ENCODE measurements at places on chromosomes 13 and 19. TPM values are rescaled to one million over a fixed set of nuclear protein-coding genes. Genes with fewer than 3 reads are reported as not detected.

The GNA15 gene
- total RNA-seq: 0.13 TPM

DNA sequence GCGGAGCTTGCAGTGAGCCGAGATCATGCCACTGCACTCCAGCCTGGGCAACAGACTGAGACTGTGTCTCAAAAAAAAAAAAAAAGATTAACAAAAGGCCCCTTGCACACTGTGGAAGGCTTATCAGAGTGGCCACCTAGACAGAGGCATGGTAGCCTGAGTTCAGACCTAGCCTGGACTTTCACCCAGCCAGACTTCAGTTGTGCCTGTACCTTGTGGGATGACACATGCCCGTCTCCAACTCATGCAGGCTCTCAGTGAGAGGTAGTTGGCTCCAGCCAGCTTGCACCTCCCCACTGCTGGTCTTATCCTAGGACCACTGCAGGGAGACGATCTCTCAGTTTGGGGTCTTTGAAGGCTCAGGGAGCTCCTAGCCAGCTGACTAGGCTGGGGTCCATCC is 52.2 kb downstream of the GATAD2A start:
- DNase-seq: no peak

GRCh38 chr13:111232191-111232590 is 88.3 kb upstream of the TEX29 start:
- DNase-seq: no peak

The IGLON5 gene
- not detected for total RNA-seq

DNA sequence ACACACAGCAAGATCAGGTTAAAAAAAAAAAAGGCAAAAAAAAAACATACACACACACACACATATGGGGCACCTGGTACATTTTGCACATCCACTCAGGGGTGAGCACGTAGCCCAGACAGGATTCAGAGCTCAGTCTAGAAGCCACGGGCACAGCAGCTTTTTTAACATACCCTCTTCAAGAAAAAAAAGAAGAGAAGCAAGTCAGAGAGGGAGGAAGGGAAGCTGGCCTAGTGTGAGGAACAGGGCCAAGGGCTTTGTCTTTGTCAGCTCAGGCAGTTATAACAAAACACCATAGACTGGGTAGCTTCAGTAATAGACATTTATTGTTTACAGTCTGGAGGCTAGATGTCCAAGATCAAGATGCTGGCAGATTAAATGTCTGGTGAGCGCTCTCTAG is 2.3 kb upstream of the TPM4 start:
- peak; percentile 32 for DNase-seq

- no peak for DNase-seq
Observed at GRCh38 chr13:103007427-103007762, 58.8 kb downstream of the SLC10A2 start.

The RDH8 gene
- total RNA-seq: not detected

DNA sequence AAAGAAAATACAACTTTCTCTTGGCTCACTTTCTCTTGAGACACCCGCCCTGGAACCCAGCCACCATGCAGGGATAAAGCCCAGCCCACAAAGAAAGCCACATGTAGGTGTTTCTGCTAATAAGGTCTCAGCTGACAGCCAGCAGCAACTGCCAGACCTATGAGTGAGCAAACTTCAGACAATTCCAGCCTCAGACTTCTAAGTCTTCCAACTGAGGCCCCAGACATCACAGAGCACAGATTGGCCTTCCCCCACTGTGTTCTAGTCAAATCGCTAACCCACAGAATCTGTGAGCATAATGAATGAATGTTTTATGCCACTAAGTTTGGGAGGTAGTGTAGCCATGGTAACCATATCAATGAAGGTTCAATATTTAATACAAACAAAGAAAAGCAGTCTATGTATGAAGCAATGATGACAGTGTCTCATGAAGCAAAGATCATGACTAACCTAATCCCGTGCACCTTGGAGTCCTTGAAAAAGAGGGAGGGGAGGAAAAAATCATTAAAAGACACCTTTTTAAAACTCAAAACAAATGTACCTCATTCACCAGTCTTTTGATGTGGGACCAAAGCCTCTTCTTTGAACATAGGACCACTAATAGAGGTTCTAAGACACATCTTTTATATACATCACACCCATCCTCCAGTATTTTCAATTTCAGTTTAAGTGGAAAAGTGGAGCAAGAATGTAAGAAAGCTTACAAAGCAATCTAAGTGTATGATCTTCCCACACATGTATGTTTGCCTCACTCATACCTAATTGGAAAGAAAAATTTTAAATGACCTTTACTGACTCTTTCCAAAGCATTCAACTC is 6.2 kb downstream of the MRPS31 start:
- no peak for DNase-seq

DNA sequence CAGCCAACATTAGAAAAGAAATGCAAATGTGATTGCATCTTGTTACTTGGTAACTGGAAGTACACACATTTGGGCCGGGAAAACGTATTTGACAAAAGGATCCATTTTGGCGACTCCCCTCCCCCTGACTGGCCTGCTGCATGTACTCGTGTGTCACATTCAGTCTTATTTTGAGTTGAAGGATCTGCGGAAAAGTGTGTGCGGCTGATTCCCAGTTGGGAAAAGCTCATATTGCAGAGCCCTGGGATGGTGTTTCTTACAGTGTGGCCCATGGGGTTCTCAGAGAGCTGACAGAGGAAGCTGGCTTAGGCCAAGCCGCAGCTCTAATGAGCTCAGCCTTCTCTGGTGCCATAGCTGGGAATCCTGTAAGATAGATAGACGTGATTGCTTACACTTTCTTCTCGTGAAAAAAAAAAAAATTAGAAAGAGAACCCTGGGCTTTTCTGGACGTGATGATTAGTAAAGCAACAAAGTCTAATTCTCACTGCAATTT is 170.3 kb upstream of the ARGLU1 start:
- DNase-seq: no peak

The TNFSF13B gene
- 1.0 TPM for total RNA-seq

GRCh38 chr19:49515767-49516166 is 3.3 kb downstream of the FCGRT start:
- peak; percentile 16 for DNase-seq

DNA sequence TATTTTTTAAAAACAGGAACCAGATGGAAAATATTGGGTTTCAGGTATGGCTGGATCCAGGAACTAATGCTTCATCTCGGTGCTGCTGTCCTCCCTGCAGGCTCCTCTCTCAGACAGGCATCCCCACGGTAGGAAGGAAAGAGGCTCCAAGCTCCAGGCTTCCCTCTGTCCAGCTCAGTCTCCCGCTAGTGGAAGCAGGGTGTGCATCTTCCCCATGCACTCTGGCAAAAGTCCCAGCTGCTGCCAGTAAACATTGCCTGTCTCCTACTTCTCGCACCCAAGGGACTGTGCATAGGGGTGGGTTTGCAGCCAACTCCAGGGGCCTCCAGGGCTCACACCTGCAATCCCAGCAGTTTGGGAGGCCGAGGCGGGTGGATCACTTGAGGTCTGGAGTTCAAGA is 29.2 kb downstream of the IL12RB1 start:
- peak; percentile 32 for DNase-seq

The TRPC4 gene
- total RNA-seq: not detected

The FLT3LG gene
- total RNA-seq: 1.9 TPM

DNA sequence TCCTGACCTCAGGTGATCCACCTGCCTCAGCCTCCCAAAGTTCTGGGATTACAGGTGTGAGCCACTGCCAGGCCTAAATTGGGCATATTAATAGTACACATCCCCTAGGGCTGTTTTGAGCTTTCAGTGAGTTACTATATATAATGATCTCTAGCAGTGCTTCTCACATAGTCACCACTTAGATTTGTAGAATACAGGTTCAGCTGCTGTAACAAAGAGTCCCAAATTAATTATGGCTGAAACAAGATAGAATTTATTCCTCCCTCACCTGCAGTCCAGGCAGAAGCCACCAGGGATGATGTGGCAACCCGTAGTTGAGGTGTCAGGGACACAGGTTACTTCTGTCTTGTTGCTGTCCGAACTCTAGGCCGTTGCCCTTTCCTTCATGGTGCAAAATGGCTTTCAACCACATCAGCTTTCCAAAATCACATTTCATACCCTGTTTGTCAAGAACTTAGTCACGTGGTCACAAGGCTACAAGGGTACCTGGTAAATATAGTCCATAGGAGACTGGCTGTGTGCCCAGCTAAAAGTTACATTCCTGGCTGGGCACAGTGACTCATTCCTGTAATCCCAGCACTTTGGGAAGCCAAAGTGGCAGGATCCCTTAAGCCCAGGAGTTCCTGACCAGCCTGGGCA is 2.9 kb downstream of the PROSER3 start:
- no peak for DNase-seq

DNA sequence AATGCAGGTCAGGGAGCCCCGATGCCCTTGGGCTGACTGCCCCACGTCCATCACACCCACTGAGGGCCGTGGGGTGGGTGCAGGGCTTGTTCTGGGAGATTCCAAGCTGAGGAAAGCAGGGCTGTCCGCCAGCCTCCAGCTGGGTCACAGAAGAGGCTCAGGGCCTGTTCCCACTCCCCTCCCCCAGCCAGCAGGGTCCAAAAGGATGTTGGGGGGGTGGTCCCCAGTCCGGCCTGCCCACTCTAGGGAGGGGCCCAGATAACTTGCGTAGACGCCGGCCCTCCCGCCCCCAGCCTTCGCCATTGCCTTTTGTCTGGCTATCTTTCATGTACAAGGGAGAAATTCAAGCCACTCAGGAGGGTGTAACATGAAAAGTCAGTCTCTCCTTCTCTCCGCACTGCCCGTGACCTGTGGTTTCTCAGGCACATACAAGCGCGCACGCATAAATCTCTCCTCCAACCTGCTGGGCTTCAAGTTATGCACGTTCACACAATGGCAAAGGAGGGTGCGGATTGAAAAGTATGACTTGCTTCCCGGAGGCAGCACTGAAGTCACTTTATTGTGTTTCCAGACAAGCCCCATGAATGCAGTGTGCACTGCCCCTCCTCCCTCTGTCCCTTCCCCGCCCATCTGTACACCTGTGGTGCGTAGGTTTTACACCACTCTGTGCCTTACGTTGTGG is 20.2 kb downstream of the CARM1 start:
- DNase-seq: no peak

DNA sequence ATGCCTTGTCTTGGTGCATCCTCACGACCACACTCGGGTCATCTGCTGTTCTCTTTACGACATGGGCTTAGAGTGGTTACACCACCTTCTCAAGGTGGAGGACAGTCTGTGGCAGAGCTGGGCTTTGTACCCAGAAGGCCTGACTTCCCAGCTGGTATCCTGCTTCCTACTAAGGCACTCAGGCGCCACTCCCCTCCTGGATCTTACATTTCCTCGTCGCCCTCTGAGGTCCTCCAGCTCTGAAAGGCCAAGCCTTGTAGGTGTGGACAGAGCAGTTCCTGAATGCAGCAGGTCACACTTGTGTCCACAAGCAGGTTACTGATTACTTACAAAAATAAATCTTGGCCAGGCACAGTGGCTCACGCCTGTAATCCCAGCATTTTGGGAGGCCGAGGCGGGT is 11.9 kb downstream of the SYCE2 start:
- no peak for DNase-seq

GRCh38 chr19:48999481-49000325 is 6.0 kb downstream of the RUVBL2 start:
- DNase-seq: peak; percentile 76

- no peak for DNase-seq
Observed at GRCh38 chr13:80029170-80029569, 311.8 kb downstream of the SPRY2 start.

DNA sequence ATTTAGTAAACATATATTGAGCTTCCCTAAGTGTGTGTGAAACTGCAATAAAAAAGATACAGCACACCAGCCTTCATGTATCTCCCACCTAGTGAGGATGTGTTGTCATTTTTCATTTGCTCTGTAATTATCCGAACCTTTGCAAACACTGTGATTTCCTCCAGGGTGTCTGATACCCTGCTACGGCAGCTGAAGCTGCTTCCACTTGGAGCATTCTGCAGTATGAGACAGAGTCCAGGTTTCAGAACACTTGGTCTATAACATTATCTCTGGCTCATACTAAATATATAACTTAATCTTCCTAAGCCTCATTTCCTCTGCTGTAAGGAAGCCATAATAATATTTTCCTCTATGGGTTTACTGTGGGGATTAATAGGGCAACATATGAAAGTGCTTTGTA is 1338.1 kb upstream of the SLC10A2 start:
- no peak for DNase-seq

GRCh38 chr13:29436721-29437280 is 158.7 kb downstream of the SLC7A1 start:
- DNase-seq: no peak

GRCh38 chr19:9650345-9650744 is 24.6 kb downstream of the ZNF562 start:
- DNase-seq: no peak

The AP1M2 gene
- total RNA-seq: not detected

GRCh38 chr13:75830842-75831241 is 194.7 kb downstream of the LMO7 start:
- no peak for DNase-seq

DNA sequence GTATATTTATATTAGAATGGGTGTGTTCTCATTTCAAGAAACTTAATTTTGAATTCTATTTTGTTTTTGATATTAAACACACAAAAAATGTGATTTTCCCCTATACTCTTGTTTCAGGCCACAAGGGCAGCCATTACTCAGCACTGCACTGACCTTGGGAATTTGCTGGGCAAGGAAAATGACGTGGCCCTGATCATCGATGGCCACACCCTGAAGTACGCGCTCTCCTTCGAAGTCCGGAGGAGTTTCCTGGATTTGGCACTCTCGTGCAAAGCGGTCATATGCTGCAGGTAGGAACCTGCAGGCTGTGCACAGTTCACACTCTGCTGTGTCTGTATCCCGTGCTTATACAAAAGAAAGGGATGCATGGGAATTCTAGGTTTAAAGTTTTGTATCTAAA is 327.3 kb downstream of the ATP8A2 start:
- no peak for DNase-seq

GRCh38 chr13:39676315-39676876 is 20.9 kb downstream of the COG6 start:
- peak; percentile 65 for DNase-seq

DNA sequence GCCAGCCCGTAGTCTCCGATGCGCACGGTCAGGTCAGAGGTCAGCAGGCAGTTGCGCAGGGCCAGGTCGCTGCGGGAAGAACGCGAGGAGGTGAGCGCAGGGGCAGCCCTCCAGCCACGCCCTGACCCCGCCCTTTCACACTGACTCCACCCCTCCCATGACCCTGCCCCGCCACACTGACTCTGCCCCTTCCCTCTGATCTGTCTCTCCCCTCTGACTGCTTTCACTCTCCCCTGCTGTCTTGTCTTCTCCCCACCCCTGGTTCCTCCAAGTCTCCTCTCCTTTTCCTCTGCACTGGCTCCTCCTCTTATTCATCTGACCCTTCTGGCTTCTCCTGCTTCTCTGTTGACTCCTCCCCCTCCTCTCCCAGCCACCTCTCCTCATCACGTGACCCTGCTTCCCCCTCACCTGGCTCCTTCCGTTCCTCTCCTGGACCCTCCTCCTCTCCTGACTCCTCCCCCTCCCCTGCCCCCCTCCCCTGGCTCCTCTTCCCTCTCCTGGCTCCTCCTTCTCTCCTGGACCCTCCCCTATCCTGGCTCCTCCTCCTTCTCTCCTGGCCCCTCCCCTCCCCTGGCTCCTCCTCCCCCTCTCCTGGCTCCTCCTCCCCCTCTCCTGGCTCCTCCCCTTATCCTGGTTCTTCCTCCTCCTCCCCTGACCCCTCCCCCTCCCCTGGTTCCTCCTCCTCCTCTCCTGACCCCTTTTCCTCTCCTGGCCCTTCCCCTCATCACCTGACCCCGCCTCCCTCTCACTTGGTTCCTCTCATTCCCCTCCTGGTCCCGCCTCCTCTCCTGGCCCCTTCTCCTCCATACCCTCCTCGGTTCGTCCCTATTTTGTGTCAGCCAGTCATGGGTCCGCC is 9.9 kb downstream of the LMTK3 start:
- no peak for DNase-seq

GRCh38 chr19:58355908-58356765 is 2.8 kb upstream of the A1BG start:
- peak; percentile 41 for DNase-seq
